HS-27A (cell line): ENCODE measurements at places on chromosomes 3 and 15.

DNA sequence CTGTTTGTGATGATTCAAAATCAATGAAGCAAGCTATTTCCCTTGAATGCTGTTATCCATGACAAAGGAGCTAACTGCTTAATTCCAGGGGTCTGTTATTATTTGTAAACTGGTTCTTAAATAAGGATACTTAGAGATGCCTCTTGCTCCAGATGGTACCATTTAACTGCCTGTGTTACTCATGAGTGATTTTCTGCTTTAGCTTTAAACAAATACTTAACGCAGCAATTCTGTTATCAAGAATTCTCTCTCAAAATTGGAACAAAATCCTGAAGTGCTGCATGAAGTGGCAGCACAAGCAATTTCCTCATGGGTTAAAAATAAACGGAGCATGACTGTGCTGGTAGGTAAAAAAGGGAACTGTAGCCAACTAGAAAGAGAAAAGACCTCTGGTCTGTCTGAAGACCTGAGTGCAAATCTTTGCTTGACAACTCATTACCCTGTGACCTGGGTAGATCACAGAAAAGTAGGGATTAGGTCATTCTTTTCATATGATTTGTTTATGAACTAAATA is 62.5 kb upstream of the GBE1 start:
- DNase-seq: no peak

DNA sequence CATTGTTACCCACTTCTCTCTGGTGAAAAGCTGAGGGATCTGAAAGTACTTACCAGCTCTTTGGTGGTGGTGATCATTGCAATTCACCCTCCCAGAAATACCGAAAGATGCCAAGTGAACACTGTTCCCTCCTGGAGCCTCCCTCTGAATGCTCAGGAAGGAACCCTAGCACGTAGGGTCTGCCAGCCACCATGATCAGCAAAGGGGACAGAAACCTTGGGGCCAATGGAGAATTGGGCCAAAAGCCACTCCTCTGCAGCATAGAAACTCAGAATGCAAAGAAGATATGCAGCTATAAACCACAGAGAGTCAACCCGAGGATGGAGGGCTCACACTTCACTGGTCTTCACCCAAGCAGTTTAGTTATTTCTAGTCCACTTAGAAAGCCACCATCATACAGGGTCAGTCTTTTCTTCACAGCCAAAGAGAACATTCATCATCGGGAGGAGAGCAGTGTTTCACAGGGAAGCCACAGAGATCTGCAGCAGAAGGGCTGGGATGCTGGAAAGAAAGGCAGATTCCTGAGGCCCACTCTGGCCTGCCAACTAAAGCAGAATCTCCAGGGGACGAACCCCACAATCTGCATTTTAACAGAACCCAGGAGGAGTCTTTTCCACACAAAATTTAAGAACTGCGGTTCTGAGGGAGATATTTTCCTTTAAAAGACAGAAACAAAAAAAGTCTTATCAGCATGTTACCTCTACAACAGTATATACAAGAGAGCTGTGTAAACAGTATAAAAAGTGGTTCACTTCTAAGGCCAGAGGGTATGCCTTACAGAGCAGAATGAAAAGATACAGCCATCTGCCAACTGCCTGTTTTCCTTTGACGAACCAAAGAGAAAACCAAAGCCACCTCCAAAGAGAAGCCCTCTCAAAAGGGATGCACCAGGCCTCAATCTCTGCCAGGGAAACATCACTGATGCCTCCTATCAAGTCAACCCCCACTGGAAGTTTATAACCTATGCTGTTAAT is 11.3 kb downstream of the TBC1D2B start:
- no peak for DNase-seq

DNA sequence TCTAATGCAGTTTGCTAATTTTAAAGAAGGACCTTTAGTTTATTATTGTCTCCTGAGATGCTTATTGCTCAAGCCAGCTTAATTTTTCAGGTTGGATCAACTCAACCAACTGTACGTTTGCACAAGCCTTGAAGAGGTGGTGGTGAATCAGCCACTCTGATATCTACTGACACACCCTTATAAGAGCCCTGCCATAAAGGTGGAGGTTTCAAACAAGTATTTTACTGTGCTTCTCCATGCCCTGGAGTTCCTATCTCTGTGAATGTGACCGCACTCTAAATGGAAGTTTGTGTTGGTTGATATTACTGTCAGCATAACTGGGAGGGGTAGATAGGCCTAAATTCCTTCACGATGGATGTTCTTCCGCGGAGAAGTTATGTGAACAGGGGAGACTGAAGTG is 297.3 kb upstream of the UBE2E1 start:
- DNase-seq: no peak

DNA sequence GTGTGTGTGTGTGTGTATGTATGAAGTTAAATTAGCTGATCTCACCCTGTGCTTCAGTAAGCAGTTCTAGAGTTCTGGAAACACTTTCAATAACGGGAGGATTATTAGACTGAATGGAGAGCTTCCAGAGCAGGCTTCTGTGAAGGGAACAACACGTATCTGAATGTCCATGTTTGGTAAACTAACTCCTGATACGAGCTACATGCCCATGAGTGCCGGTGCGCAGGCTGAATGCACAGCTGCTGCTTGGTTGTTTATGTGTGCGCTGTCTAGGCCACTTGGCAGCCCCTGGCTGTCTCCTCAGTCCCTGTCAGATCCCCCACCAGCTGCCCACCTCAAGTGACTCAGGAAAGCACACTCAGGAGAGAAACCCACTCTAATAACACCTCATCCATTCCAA is 137.0 kb downstream of the EPHB1 start:
- no peak for DNase-seq

GRCh38 chr3:122694966-122695365 is 14.3 kb downstream of the PARP14 start:
- DNase-seq: no peak

GRCh38 chr3:68787106-68787626 is 145.2 kb downstream of the TAFA4 start:
- no peak for DNase-seq
